ENCODE measurements at places on chromosomes 3 and 15.

DNA sequence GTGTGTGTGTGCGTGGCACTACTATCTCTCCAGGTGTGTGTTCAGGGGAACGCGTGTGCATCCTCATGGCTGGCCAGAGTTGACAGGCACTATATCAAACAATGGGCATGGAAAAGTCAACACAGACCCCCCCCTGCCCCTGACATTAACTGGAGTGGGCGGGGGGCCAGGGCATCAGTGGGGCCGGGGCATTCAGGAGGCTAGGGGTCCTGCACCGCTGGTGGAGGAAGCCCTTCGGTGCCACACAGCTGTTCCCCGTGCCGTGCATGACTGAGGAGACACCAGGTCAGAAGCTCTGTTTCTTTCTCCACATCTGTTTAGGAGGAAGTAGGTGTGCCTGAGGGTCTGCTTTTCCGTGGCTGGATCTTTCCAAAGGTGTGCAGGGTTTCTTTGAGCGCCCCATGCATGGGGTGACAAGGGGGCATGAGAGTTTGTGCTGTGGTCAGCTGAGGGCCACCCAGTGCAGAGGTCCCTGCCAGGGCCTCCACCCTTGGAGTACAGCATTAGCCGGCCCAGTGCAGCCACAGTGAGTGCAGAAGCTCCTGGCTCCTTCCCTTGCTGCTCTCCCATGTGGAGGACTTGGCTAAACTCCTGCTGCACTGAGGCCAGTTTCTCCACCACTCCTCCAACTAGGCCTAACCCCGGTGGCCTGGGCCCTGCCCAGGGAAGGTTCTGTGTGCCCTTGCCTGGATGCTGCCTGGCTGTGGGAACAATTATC lies 7.5 kb downstream of the C3orf22 start:
- no peak overlapping the region for H3K27ac ChIP-seq
- DNase-seq = no peak
- no peaks in the 10 kb centered on the region for H3K4me1 ChIP-seq
- peaks cover 6% of the 10 kb centered on the region for H3K27me3 ChIP-seq

DNA sequence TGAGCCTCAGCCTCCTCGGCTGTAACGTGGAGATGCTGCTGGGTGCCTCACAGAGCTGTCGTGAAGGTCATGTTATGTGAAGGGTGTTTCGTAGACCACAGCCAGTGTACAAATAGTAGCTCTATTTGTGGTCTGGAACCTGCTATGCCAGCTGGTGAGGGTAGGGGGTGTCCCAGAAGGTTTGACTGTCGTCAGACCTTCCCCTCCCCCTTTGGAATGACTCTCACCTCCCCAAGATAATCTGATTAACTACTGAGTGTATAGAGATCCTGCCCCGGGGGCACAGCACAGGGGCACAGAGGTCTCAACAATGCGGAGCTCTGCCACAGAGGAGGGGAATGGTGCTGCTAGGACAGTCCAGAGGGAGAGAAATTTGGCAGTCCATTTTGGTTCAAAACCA lies 20.5 kb downstream of the FGD5 start:
- no peak overlapping the region for H3K27ac ChIP-seq
- no peaks in the 10 kb centered on the region for H3K4me1 ChIP-seq
- H3K27me3 ChIP-seq = peaks cover 36% of the 10 kb centered on the region

- no peak overlapping the region for H3K4me3 ChIP-seq
- H3K4me1 ChIP-seq = peaks cover 21% of the 10 kb centered on the region
- DNase-seq = peak; percentile 78
Observed at GRCh38 chr3:155184011-155184410, 103.9 kb downstream of the MME start.

- H3K4me1 ChIP-seq = peaks cover 4% of the 10 kb centered on the region
- DNase-seq = no peak
- H3K36me3 ChIP-seq = no peaks in the 10 kb centered on the region
- no peak overlapping the region for H3K4me3 ChIP-seq
- H3K27me3 ChIP-seq = no peaks in the 10 kb centered on the region
Observed at GRCh38 chr3:18250991-18251390, 174.1 kb downstream of the SATB1 start.

DNA sequence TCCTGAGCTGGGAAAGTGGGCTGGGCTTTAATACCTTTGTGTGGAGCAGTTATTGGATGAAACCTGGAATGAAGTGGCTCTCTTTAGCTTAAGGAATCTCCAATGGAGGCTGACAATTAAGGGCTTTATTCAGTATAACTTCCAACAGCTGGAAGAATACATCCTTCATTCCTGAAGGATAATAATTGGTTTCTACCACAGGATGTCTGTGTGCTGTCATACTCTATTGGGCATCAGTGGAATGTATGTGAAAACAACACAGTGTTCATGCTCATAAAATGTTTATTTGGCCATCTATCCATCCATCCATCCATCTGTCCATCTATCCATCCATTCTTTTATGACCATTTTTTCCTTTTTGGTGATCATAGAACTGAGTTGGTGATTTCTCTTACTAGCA lies 220.7 kb upstream of the GAP43 start:
- no peaks in the 10 kb centered on the region for H3K4me1 ChIP-seq
- H3K36me3 ChIP-seq = no peaks in the 10 kb centered on the region
- no peak overlapping the region for H3K27ac ChIP-seq
- H3K27me3 ChIP-seq = no peaks in the 10 kb centered on the region

DNA sequence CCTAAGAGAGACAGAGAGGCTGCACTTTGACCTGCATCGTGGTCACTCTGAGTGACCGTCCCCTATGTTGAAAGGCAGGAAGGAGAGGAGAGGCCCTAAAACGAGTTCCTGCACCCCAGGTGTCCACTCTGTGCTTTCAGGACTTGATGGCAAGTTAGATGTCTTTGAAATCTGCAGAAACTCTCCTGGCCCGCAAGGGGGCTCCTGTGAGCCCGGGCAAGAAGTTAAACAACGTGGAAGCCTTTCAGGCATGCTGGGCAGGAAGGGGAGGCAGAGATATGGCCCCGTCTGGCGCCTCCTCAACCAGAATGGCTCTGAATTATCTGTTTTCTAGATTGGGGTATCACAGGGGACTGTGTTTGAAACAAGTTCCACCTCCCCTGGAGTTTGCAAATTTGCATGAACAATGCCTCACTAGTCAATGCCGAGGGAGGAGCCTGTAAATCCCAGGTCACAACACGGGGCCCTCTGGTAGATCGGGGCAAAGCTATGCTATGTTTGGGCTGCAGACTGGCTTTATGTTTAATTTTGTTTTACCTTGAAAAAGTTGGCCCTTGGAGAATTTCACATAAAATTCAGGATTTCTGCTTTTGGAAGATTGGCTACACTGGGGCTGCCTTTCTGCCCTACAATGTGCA lies 9.8 kb downstream of the CTXND1 start:
- no peaks in the 10 kb centered on the region for H3K27me3 ChIP-seq
- H3K4me1 ChIP-seq = no peaks in the 10 kb centered on the region
- peak; percentile 65 for DNase-seq
- H3K27ac ChIP-seq = no peak overlapping the region
- H3K4me3 ChIP-seq = no peak overlapping the region

DNA sequence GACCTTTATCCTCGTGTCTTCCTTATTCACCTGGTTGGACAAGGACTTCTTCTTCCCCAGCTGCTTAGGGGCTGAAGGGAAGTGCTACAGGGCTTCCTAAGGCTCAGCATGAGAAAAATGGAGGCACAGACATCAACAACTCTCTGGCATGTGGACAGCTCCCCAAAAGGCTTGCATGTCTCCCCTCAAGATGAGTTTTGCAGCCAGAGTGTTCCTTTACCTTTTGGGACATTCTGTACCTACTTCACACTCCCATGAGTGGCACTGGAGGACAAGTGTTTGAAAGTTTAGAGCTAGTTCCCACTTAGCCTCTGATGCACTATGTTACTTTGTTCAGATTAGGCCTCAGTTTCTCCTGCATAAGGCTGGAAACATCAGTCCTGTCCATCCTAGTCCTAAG lies 77.1 kb upstream of the HACD2 start:
- H3K36me3 ChIP-seq = no peaks in the 10 kb centered on the region
- no peak overlapping the region for H3K4me3 ChIP-seq
- no peaks in the 10 kb centered on the region for H3K4me1 ChIP-seq
- no peak for DNase-seq
- H3K27ac ChIP-seq = no peak overlapping the region

GRCh38 chr3:143302638-143303171 lies 183.1 kb downstream of the CHST2 start:
- peaks cover 15% of the 10 kb centered on the region for H3K4me1 ChIP-seq
- H3K27ac ChIP-seq = no peak overlapping the region
- no peak overlapping the region for H3K4me3 ChIP-seq
- no peaks in the 10 kb centered on the region for H3K27me3 ChIP-seq
- no peaks in the 10 kb centered on the region for H3K36me3 ChIP-seq

- H3K36me3 ChIP-seq = no peaks in the 10 kb centered on the region
- no peak overlapping the region for H3K4me3 ChIP-seq
- DNase-seq = no peak
- H3K4me1 ChIP-seq = peaks cover 7% of the 10 kb centered on the region
Observed at GRCh38 chr3:57999417-58000115, 8.7 kb upstream of the FLNB start.

- no peaks in the 10 kb centered on the region for H3K27me3 ChIP-seq
- DNase-seq = no peak
- no peak overlapping the region for H3K27ac ChIP-seq
- H3K4me1 ChIP-seq = peaks cover 47% of the 10 kb centered on the region
Observed at GRCh38 chr3:45980819-45981218, 14.8 kb downstream of the FYCO1 start.

- no peak overlapping the region for H3K27ac ChIP-seq
- no peaks in the 10 kb centered on the region for H3K36me3 ChIP-seq
- no peaks in the 10 kb centered on the region for H3K4me1 ChIP-seq
- DNase-seq = no peak
- H3K27me3 ChIP-seq = no peaks in the 10 kb centered on the region
Observed at GRCh38 chr3:135556174-135556573, 409.4 kb upstream of the PPP2R3A start.

- DNase-seq = no peak
- H3K4me1 ChIP-seq = no peaks in the 10 kb centered on the region
- H3K27me3 ChIP-seq = no peaks in the 10 kb centered on the region
- H3K4me3 ChIP-seq = no peak overlapping the region
- no peak overlapping the region for H3K27ac ChIP-seq
Observed at GRCh38 chr3:84724877-84725276, 233.9 kb upstream of the CADM2 start.

DNA sequence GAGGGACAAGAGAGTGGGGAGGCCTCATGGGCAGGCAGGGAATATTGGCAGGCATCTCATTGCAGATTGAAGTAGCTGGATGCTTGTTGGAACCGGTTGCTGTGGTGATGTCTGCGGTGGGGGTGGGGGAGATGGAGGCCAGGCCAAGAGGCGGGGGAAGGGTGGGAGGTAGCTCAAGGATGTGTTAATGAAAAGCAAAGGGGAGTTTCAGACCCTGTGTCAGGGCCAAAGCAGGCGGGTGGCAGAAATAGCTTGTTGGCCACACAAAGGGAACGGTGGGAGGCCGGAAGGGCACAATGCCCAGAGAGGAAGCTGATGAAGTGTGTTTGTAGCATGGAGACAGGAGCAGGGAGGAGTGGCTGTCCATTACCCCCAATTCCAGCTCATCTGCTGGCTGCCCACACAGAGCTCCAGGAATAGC lies 28.0 kb downstream of the CCDC33 start:
- peaks cover 96% of the 10 kb centered on the region for H3K27me3 ChIP-seq
- H3K27ac ChIP-seq = no peak overlapping the region
- H3K4me3 ChIP-seq = no peak overlapping the region
- H3K36me3 ChIP-seq = no peaks in the 10 kb centered on the region
- no peaks in the 10 kb centered on the region for H3K4me1 ChIP-seq

DNA sequence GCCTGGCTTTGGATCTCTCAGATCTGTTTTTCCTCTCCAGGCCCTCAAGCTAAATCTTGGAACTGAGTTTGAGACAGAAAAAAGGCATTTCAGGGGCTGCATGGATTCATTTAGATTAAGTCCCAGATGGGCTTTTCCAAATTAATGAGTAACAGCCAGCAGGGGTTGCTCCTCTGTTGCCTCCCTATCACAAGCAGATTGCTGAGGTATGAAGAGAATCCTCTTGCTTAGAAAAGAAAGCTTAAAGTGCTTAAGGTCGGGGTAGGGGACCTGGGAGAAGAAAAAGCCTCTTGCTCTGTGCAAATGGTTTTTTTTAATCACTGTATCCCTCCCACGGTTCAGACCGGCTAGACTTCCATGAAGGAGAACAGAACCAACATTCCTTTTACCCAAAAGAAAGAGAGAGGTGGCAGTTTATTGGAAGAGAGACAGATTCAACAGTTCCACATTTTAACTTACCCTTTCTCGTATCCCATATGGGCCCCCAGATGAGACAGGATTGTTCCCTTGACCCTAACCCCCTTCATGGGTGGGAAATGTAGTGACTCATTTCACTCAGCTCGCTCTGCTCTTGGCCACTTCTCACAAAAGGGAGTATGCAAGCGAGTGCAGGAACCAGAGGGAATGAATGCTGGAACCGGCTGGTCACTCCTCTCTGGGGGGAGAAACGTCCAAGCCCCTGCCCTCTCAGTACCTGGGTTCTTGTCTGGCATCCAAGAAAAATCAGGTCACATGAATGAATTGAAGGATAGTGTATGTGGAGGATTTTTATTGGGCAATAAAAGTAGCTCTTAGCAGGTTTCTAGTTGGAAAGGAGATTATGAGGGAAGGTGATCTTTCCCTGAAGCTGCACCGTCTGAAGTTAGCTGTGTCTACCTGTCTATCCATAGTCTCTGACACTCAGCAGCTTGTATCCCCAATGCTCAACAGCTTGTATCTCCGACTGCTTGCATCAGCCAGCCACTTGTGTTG lies 745.2 kb downstream of the SI start:
- no peak overlapping the region for H3K27ac ChIP-seq

DNA sequence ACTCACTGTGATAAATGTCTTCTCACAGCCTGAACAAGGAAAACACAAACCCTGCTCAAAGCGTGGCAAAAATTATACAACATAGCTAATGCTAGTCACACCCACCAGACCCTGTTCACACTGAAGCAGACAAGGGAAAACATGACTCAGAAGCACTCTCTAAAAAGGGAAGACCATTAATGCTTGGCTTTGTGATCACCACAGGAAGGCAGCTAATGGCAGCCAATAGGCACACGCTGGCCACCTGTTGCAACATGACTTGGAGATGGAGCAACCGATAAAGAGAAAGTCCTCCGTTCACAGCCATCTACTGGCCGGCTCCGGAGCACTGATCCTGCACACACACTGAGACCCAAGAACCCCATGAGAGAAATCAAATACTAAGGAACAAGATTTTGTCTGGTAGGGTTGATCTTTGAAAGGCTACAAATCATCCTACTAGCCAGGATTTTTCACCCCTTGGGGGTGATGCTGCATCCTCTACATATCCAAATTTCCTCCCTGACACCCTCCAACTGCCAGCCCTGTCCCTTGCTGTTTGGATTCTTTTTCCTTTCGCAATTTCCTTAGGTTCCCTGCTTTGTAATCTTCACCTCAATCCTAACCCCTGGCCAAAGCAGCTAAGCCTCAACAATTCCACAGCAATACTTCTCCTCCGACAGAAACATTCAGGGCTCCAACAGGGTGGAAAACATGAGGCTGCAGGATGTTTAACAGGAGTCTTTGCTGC lies 3.2 kb downstream of the ZXDC start:
- no peaks in the 10 kb centered on the region for H3K27me3 ChIP-seq
- peaks cover 18% of the 10 kb centered on the region for H3K4me1 ChIP-seq
- peaks cover 11% of the 10 kb centered on the region for H3K36me3 ChIP-seq
- no peak overlapping the region for H3K4me3 ChIP-seq
- H3K27ac ChIP-seq = no peak overlapping the region

- H3K27ac ChIP-seq = no peak overlapping the region
- no peaks in the 10 kb centered on the region for H3K27me3 ChIP-seq
- DNase-seq = peak; percentile 68
Observed at GRCh38 chr3:186217820-186218164, 108.9 kb upstream of the ETV5 start.
